ENCODE measurements at places on chromosomes 1 and 21.

- DNase-seq: no peak
These were observed 10.7 kb upstream of the ZP4 start for GRCh38 chr1:237901299-237901934.

DNA sequence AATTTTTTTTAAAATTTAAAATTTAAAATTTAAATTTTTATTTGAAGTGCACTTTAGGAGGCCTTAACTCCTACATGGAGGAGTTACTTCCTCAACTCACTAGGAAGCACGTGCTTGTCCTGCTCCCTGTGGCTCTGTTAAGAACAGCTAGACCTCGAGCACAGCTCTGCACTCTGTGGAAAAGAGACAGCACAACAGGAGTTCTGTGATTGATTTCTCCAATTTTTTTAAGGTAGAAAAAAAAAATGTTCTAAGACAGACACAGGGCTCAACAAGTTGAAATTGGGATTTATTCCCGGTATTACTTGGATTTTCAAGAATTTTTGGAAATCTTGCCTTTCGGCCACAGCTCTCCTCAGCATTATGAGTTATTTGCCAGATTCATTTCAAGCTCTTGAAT, 356.6 kb upstream of the LYPLAL1 start:
- DNase-seq: no peak

- no peak for DNase-seq
These were observed 48.7 kb upstream of the RGS18 start for GRCh38 chr1:192109576-192109975.

- no peak for DNase-seq
These were observed at the start of gene RORC for GRCh38 chr1:151831605-151832004. Gene RORC (minus strand): TSS chr1:151831802. CDS start chr1:151831764, 38 bp downstream.

- peak; percentile 8 for DNase-seq
These were observed 252.9 kb downstream of the KCNT2 start for GRCh38 chr1:196355206-196355786.

DNA sequence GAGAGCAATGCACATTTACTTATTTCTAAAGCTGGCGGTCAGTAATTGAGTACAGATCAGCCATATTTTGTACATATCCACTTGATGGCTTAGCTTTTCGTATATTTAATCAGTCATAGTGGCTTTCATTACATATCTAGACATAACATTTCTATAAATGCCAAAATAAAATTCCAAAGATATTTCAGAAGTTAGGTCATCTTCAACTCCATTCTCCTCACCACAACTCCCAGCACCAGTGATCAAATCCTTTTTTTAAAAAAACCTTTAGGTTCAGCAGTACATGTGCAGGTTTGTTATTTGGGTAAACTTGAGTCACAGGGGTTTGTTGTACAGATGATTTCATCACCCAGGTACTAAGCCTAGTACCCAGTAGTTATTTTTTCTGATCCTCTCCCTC, 53.9 kb upstream of the GNG4 start:
- DNase-seq: peak; percentile 18

- DNase-seq: no peak
These were observed 130.3 kb upstream of the NRIP1 start for GRCh38 chr21:15195104-15195503.
